GM18507 (cell line): ENCODE measurements at places on chromosomes 5 and 9.

GRCh38 chr9:76390656-76391055 is 3.6 kb downstream of the RFK start:
- no peak for DNase-seq

GRCh38 chr5:1510631-1511030 is 13.1 kb downstream of the LPCAT1 start:
- DNase-seq, result no peak

DNA sequence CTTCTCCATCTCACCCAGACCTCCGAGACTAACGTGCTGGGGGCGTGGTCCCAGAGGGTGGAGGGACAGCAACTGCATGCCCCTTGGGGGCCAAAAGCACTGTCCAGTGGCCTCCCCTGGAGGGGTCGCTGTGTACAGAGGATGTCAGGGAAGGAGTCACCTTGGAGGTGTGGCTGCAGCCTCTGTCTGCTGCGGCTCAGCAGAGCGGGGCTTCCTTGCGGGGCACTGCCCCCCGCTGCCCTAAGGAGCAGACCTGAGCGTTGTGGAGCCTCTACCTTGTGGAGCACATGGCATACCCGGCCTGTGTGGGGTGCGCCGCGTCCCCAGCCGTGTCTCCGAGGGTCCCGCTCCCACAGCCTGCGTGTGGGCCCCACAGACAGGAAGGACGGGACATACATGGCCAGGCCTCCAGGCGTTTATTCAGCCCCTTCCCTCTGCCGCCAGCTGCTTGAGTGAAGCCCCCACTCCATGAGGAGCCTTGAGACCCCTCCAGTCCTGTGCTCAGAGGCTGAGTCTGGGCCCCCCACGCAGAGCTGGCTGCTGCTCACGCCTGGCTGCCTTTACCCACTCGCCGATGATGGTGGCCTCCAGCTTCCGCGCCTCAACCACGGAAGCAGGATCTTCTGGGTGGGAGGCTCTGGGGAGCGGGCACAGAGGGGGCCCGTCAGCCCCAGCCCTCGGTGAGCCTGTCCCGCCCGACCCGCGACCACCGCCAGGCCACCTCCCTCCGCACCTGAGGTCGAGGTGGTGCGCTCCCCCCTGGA is 4.2 kb downstream of the DPP7 start:
- DNase-seq, result no peak

GRCh38 chr5:168826246-168826725 is 247.1 kb upstream of the PANK3 start:
- no peak for DNase-seq

- DNase-seq, result no peak
These were observed 301.7 kb upstream of the PCSK5 start for GRCh38 chr9:75588808-75589207.

DNA sequence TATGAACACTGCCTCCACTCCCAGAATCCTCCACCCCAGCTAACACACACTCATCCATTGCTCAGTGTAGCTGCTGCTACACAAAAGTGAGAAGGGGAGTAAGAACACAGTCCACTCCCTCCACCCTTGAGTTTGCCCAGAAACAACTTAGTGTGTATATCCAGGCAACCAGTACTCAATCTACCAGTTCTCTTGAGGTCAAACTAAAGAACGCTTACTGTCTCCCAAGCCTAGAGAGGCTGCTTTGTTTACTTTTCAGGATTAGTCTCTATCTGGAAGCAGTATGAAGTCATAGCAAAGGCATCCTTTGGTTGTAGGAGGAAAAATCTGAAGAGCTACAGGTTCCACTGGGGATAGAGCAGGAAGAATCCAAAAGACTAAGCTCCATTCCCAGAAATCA is 296.3 kb downstream of the KCNN2 start:
- DNase-seq, result no peak

GRCh38 chr5:150239099-150239793 is 49.4 kb downstream of the SLC6A7 start:
- no peak for DNase-seq

DNA sequence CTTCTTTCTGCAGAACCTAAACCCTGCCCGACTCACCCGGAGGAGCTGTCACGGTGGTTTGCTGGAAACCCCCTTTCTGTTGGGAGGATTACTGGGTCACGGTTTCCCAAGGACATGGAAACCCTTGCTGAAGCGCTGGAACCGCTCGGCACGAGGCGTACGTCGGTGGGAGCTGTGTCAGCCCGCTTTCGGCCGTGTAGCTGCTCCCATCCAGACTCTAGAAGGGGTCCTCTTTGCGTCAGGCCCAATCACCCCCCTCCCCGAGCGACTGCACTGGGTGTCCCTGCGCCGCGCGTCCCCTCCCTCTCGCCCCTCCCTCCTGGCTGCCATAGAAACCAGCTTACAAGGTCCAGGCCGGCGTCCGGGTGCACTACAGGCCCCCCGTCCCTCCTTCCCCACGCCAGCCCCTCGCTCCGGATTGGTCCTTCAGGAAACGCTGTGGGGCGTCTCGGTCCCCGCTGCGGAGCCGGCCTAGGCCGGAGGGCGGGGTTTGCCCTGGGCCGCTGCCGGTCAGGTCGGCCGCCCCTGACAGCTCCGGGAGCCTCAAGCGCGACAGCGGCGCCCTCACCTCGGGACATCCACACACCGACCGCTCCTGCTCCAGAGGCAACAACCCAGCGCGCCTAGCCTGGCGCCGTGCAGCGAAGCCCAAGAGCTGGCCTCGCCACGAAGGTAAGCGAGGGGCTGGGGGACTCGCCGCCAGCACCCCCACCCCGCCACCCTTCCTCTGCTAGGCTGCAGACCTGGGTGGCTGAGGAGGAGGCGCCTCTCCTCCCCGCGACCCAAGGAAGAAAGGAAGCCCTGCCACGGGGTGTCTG is at the start of gene NIM1K:
TSS of gene NIM1K (plus strand) at position 486 of the 818 bp plus-strand sequence. CDS start 53,551 bp downstream, outside the sequence.
- peak; percentile 56 for DNase-seq

DNA sequence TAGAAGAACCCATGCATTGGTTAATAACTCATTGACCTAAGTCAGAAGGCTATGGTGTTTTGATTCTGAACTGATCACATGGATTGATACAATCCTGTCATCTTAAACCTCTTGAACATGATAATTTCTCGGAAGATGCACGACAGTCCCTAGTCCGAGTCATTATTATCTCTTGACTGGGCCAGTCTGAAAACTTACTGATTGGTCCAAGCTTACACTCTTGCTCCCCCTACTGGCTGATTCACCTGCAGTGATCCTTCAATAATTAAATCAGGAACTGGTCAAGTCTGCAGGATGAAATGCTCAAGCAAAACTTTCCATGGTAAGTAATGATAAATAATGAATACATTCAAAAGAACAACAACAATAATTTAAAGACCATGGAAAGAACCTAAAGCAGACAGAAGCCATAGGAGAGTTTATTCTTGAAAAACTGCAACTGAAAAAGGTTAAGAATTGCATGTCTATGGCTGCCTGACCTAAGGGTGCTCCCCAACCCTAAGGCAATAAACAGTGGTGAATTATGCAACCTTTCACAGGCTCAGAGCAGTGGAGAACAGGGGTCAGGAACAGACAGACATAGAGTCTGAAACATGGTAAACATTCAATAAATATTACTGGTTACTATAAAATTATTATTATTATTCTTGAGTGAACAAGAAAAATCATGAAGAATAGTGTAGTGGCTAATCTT is 79.3 kb downstream of the BRINP1 start:
- peak; percentile 4 for DNase-seq

DNA sequence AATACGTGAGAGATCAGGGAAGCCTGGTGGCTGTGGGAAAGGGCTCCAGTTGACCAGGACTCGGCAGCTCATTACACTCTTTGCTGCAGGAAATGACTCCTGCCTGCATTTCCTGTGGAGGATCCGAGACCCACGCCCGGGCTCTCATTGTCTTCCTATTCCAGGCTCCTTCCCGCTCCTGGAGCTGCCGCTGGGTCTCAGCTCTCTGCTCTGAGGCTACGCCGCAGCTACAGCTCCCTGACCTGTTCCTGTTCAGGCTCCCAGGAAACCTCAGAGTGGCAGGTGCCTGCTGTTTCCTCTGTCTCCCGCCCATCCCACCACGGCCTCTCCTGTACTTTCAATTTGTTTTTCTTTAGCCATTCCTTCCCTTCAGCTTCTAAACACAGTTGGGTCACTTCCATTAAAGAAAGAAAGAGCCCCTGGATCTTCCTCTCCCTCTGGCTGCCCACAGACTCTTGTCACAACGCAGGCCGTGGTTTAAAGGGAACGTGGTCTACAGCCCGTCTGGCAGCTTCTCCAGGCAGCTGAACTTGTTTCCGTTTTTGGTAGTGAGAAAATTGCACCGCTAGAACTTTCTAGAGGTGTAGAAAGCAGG is 71.5 kb downstream of the IL6ST start:
- no peak for DNase-seq

DNA sequence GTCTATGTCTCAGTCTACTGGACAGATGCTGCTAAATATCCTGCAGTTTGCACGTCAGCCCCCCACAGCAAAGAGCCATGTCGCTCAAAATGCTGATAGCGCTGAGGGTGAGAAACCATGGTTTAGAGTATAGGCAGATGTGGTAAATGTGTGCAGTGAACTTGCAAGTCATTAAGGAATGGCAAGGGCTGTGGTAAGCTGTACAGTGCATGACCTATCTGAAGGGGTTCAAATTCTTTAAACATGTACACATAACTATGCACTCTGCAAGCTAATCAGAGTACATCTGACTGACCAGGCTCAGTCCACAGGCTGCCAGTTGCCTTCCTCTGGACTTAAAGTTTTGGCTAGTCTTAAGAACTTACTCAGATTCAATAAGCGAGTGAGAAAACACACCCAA is 170.7 kb downstream of the CFAP90 start:
- DNase-seq, result no peak

DNA sequence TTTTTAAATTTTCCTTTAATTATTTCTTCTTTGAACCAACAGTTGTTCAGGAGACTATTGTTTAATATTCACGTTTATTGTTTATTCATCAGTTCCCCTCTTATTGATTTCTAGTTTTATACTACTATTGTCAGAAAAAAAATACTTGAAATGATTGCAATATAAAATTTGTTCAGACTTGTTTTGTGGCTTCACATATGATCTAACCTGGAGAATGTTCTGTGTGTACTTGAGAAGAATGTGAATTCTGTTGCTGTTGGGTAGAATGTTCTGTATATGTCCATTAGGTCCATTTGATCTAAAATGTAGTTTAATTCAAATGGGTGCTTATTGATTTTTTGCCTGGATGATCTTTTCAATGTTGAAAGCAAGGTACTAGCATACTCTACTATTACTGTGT is 408.7 kb upstream of the RIOK2 start:
- no peak for DNase-seq

- DNase-seq, result no peak
These were observed 62.8 kb upstream of the STC2 start for GRCh38 chr5:173391031-173391430.

- no peak for DNase-seq
These were observed 48.4 kb downstream of the F2R start for GRCh38 chr5:76764374-76764773.

GRCh38 chr5:170276140-170276539 is 21.4 kb downstream of the LCP2 start:
- no peak for DNase-seq

GRCh38 chr9:20989923-20990341 is 41.5 kb downstream of the HACD4 start:
- DNase-seq, result no peak

GRCh38 chr5:158868546-158868945 is 231.2 kb downstream of the EBF1 start:
- no peak for DNase-seq

DNA sequence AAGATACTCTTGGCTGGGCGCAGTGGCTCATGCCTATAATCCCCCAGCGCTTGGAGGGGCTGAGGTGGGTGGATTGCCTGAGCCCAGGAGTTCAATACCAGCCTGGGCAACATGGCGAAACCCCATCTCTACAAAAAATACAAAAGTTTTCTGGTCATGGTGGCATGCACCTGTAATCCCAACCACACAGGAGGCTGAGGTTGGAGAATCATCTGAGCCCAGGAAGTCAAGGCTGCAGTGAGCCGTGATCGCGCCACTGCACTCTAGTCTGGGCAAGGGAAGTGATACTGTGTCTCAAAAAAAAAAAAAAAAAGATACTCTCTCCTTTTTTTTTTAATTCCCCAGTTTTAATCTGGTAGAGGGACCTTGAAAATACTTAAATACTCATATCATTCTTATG is 15.0 kb downstream of the ANKRD33B start:
- no peak for DNase-seq

GRCh38 chr5:78416677-78417425 is 56.4 kb downstream of the SCAMP1 start:
- DNase-seq, result no peak

GRCh38 chr9:105972466-105973204 is 278.3 kb downstream of the TMEM38B start:
- no peak for DNase-seq

DNA sequence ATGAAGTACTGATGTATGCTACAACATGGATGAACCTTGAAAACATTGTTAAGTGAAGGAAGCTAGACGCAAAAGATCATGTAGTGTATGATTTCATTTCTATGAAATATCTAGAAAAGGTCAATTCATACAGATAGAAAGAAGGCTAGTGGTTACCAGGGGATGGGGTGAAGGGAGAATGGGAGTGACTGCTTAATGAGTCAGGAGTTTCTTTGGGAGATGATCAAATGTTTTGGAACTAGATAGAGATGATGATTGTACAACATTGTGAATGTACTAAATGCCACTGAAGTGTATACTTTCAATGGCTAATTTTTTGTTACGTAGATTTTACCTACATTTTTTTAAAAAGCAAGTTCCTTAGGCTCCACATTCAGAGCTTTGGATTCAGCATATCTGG is 14.9 kb upstream of the DELE1 start:
- no peak for DNase-seq

DNA sequence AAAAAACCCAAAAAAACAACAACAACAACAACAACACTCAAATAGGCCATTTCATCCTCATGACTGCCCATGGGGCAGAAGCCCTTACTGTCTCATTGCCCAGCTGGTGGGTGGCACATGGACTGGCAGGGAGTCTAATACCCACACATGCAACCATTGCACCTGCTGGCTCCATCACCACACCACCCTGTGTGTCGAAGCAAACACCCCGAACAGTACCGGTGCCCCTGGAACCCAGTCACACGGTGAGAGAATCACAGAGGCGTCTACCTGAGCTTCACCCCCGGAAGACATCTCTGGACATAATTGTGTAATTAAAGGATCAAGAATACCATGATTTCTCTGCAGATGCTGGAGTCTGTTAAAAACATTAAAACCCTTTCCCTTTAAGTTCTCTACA is 6.5 kb downstream of the PAEP start:
- DNase-seq, result no peak

DNA sequence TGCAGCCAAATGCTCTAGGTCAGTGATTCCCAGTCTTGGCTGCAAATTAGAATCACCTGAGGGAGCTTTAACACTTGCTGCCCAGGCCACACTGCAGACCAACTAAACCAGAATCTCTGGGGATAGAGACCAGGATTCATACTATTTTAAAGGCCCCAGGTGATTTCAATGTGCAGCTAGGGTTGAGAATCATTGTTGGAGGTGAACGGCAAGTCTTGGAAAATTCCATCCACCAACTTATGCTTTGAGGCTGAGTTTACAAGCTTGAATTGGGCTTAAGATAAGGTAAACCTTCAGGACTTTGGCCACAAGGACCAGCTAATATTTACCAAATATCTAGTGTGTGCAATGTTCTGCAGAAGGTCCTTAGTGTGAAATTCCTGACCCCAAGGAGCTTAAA is 27.5 kb downstream of the SLIT3 start:
- no peak for DNase-seq
